ENCODE measurements at places on chromosomes 2 and 18.
A peak's percentile ranks its signal among the peaks of the same experiment; 100 is the strongest.

- DNase-seq: no peak
Observed at GRCh38 chr2:236971919-236972381, 113.7 kb upstream of the COPS8 start.

GRCh38 chr2:18525236-18525635, 35.2 kb downstream of the RDH14 start:
- no peak for DNase-seq

- DNase-seq: no peak
Observed at GRCh38 chr2:99682275-99683060, 192.7 kb upstream of the REV1 start.

DNA sequence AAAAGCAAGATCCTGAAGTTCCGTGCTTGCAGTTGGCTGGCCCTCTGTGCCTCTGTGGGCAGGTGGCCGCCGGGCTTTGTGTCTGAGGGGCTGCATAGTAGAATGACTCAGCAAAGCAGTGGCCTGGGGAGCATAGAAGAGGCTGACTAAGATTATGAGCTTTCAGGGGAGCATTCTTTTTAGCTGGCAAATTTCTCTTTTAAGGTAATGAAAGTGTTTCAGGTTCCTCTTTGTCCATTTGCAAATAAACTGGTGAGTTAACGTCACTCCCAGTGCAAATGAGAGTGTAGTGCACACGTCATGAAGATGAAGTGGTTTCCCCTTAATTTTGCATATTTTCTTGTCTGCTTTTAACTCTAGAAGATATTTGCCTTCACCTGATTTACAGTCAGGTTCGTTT, 98.6 kb downstream of the BCL2L11 start:
- no peak for DNase-seq

- DNase-seq: no peak
Observed at GRCh38 chr2:164808776-164809175, 32.8 kb downstream of the COBLL1 start.

GRCh38 chr2:31081492-31081891, 56.7 kb downstream of the GALNT14 start:
- no peak for DNase-seq

GRCh38 chr2:111007757-111008688, 112.7 kb upstream of the BCL2L11 start:
- no peak for DNase-seq

- no peak for DNase-seq
Observed at GRCh38 chr2:108619925-108620620, 85.8 kb downstream of the LIMS1 start.

GRCh38 chr2:43005245-43005974, 213.0 kb upstream of the HAAO start:
- no peak for DNase-seq

DNA sequence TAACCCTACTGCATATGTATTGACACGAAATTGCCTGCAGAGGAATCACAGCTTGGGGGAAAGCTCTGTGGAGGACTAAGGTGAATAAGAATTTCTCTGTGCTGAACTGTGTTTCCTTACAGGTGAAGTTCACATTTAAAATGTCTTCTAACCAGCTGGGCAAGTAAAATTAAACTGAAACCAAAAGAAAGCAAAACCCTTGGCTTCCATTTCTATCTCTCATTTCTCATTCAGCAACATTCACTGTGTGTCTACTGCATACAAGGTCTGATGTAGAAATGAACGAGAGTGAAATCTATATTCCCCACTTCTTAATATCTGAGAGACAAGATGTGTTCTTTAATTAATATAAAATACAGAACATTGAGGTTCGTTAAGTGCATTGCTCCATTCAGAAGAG, 397.3 kb downstream of the SOX11 start:
- no peak for DNase-seq

- no peak for DNase-seq
Observed at GRCh38 chr2:1421731-1422130, 8.5 kb downstream of the TPO start.

GRCh38 chr2:88638743-88639142, 11.5 kb upstream of the EIF2AK3 start:
- DNase-seq: peak; percentile 42

DNA sequence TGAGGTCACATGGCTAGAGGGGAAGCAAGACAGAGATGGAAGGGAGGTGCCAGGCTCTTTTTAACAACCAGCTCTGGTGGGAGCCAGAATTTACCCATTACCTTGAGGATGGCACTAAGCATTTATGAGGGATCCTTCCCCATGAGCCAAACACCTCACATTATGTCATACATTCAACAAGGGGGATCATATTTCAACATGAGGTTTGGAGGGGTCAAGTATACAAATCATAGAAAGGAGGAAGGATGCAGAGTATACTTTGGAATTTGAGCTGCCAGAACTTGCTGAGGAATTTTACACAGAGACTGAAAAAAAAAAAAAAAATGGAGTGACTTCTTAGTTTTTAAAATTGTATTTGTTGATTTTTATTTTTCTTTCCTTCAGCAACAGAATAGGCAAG, 891.4 kb downstream of the CCDC85A start:
- DNase-seq: no peak

DNA sequence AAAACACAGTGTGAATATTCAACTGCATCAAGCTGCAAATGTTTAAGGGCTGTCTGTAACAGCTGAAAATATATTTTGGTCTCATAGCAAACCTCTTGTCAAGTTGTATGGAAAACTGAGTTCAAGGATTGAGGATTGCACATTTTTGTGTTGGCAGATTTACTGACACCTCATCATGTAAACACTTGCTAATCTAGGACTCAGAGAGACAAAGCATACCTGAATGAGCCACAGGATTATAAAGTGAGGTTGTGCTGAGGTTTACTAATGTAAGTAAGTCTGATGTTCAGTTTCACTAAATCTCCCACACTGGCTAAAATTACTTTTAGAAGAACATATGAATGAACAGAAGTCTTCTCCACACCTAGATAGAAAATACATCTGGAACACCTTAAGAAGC, 1993.1 kb upstream of the CELF4 start:
- no peak for DNase-seq

DNA sequence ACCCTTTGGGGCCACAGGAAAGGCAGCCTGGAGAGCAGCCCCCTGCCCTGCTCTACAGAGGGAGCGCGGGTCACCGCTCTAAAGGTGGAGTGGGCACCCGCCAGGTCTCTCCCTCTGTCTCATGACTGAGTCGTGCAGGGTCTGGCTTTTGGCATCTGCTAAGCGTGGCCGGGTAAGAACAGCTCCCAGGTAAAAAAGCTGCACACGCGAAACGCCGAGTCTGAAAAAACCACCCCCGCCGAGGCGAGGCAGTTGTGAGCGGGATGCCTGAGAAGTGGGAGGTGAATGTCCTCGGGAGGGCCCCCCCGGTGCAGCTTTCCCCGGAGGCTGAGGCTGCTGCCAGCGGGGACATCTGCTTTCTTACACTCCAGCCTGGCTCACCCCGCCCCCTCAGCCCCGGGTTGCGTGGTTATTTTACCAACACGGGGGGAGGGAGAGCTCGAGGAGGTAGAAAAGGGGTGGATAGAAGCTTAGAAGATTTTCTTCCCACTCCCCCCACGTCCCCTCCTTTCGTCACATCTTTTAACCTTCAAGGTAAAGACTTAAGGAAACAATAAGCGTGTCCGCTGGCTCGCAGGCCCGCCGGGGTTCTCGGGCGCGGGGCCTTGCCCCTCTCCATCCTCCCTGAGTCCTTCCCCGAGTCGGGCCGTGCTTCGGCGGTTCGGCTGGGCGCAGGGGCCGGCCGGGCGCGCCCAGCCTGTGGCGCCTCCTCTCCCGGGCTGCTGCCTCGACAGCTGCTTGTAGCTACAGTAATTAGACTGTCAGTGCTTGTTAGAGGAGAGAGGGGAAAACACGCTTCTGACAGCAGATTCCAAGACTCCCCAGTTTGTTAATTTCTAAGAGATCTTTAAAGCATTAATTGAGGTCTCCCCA, 70.6 kb upstream of the PSMD14 start:
- peak; percentile 66 for DNase-seq

DNA sequence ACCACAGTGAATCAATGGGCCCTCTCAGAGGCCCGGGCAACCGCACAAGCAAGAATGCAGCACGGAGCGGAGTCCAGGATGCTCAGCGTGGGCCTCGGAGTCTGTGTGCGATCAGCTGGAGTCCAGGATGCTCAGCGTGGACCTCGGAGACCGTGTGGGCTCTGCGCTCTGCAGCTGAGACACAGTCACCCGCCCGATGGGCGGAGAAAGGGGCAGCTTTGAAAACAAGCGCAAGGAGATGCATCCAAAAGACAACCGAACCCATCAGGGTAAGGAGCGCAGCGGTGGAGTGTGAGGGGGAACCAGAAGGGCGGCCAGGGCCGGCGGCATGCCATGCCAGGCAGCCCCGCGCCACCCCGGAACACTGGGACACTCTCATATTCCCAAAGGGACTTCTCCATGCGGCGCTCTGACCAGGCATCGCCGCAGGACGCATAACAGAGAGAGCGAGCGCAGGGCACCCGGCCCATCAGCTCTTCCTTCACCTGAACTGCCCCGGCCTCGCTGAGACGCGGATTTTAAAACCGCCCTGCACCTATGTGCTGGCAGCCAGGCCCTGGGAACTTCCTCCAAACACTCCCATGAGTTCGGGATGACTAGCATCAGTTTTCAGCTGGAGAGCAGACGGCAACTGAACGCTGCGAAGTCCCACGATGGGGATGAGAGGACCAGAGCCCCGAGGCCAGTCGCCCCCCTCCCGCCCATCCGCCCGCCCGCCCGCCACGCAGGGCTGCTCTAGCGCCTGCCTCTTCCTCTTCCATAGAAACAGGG, 44.7 kb downstream of the MC5R start:
- no peak for DNase-seq

DNA sequence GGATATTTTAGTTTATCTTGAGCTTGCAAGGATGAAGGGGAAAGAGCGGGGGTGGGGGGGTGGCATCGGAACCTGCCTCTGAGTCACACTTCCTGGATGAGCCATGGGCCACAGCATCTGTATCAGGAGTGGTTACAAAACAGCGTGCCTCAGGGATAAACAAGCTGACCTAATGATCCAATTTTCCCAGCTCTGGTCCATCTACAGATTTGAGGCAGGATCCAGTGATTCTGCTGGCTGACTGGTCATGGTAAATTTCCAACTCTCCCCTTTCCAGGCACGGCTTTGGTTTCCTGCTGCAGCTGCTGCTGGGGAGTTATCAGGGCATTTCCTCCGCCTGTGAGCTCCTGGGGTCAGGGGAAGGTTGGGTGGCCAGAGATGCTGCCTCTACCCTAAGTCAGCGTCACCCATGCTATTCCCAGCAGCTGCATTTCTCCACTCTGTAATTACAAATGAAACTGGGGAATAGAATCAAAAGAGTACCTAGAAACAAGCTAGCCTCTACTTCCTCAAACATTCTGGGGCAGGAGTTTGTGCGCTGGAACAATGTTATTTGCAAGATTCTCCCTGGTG, 4.7 kb upstream of the HPCAL1 start:
- DNase-seq: peak; percentile 81

DNA sequence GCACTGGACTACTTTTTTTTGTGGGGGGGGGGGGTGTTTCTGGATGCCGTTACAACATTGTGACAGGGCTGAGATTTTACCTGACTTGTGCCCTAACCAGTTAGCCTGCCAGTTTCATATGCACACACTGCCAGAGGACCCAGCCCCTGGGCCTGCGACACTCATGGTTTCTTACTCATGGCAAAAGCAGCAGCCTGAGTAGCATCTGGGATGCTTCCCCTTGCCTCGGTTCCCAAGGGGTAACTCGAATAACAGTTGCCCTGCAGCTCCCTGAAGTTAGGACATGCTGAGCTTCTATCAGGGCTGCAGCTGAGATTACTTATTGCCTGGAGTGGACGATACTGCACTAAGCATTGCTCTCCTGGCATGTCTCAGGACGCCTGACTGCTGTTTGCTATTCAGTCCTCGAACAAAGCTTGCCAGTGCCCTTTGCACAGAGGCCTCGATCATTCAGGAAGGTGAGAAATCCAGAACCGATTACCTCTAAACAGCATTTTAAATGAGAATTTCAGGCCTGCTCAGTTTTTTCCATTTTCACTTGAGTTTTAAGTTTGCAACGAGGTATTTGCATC, 47.9 kb downstream of the TRPM8 start:
- no peak for DNase-seq

DNA sequence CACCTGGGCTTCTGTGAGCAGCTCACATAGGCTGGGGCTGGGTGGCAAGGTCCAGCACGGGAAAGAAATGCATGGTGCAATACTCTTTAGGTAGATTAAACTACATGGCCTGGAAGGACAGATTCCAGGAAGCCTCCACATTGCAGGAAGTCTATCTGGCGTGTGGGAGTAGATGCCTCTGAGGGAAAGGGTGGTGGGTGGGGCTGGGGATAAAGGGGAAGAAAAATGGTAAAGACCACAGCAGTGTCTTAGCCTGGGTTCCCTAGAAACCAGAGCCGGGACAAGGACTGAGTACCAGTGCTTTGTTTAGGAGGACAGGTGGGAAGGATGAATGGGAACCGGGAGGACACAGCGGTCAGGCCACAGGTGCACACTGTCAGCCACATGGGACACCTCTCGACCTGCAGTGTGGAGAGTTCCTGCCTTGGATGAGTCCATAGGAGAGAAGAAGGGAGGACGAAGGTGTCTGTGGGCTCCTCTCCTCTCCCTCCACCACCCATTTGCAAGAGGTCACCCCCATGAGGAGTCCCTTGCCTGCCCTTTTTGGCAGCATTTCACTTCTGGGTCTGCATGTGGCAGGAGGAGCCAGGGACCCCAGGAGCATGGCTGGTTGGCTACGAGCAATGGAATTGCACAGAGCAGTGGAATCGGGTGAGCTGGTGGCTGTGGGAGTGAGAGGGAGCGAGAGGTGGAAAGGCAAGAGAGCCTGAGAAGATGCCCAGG, 91.5 kb upstream of the HS6ST1 start:
- no peak for DNase-seq

DNA sequence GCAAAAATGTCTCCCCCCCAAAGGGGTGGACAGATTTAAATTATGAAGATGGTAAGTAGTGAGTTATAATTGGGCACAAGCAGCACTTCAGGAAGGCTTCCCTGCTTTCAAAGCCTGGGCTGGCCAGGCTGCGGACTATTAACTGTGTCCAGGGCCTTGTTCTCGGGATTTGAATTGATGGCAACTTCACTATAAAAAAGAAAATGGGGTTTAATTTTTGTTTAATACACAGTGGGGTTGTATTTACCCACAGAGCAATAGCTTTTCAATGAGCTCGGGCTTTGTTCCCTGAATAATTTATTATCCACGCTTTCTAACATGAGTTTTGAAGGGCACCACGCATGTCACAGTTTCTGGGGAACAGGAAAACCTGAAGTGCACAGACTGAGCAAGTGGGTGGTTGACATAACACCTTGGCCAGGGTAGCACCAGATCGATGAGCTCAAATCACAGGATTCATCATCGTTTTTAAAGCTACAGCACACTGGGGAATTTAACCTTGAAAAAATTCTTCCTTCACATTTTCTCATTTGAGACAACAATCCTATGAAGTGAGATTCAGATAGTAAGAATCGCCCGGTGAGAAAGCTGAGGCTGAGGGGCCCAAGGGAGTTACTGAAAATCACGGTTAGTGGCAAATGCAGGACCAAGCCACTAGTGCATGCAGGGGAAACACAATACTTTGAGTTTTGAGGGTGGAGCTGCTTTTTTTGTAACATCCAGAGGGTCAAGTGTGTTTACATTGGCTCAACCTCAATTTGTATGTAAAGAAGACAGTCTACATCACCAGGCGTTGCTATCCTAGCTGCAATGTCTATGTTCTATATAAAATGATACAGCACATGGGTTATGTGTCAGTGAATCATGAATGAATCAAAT, 28.9 kb upstream of the LMAN1 start:
- DNase-seq: no peak

- DNase-seq: no peak
Observed at GRCh38 chr2:127255146-127255545, 35.0 kb upstream of the CYP27C1 start.

GRCh38 chr2:113283704-113284284, 5.1 kb upstream of the PAX8 start:
- no peak for DNase-seq
